ENCODE measurements at places on chromosomes 11 and 22.

GRCh38 chr11:27626938-27627586 lies 73.2 kb downstream of the BDNF start:
- no peak for DNase-seq

DNA sequence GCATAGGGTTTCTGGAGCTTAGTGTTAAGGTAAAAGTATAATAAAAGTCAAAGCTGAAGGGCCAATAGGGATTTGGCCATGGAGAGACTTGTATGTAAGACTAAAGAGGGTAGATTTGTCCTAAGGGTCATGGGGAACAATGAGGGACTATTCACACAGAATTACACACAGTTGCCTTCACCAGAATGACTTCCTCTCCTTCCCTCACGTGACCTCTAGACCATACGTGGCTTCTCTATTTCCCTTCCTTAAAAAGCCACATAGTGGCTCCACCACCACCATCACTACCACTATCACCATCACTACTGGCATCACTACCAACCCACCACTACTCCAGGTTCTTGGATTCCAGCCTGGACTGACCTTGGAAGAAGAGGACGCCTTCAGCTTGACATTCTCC lies 2.8 kb downstream of the HPX start:
- no peak for DNase-seq

DNA sequence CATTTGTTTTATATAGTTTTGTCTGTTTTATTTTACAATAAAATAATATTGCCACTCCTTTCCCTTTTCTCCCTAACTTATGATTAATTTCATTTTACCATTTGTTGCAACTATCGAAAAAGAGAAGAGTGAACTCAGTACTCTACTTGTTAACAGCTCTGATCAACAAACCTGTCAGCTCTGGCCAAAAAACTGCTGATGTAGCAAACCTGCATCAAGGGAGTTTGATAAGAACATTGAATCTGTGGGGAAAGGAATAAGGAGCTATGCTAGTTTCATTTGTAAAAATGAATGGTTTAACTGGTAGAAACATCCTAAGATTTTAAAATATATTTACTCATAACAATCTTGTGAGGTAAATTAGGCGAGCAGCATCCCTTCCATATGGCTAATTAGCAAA lies 42.9 kb downstream of the EIF4ENIF1 start:
- DNase-seq, result no peak

- peak; percentile 37 for DNase-seq
Measured at GRCh38 chr11:8277691-8278090, 14.0 kb upstream of the LMO1 start.

DNA sequence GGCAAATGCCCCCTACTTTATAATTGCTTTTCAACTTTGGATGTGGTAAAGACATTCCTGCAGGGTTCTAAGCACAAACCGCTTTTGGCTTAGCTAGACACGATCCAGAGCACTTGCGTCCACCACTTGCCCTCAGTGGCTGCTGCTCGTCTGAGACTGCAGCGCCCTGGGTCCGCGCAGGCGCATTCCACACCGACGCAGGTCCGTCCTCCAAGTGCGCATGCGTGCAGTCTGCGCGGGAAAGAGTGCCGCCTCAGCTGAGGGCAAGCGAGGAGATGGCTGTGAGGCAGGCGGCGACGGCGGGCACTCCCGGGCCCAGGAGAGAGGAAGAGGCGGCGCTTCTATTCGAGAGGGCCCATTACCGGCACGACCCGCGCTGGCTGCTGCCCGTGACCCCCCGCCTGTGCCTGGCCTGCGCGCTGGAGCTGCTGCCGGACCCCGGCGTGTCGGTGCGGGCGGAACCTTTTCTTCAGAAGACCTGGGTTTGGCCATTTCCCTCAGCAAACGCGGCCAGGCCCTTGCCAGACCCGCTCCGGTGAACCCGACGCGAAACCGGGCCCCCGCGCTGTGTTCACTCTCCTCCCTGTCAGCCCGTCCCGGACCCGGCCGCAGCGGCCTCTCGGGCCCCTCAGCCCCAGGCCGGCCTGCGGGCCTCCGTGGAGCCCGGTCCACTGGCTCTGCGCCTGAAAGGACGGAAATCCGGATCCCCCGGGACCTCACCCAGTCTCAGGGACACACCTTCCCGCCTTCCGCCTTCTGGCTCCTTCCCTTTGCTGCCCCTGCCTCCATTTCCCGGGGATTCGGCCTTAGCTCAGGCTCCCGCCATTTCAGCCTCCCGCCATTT lies at the start of gene MEI1:
Gene MEI1, plus strand, starts transcription at position 240 of the 844 bp plus-strand sequence. Its CDS starts 36 bp downstream, at position 276.
- DNase-seq, result peak; percentile 67

DNA sequence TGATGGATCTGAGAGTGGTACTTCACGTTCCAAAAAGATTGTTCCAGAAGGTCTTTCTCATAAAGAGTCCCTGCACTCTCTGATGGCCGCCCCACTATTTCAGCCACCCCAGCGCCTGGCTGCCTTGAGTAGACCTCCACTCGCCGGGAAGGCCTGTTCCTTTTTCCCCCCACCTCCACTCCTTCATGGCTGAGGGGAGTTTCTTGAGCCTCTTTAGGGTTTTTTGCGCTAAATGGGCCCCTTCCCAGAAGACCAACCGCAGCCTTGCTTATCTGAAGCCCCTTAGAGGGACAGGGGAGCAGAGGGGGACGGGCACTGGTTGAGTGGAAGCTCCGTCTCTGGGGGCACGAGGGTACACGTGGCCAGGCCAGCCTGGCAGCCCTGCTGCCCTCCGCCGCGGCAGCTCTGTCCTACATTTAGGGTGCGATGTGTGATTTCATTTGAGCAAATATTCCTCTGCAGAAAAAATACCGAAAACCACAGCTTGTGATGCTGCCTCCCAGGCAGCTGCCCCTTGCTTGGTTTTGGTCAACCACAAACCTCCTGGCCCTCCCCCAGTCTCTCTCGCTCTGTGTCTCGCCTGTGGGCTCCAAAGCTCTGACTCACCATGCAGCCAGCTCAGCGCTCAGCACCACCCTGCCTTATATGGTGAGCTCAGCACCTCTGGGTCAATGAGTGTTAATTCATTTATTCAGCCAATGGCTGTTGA lies 88.7 kb downstream of the TP53I11 start:
- DNase-seq, result peak; percentile 70

DNA sequence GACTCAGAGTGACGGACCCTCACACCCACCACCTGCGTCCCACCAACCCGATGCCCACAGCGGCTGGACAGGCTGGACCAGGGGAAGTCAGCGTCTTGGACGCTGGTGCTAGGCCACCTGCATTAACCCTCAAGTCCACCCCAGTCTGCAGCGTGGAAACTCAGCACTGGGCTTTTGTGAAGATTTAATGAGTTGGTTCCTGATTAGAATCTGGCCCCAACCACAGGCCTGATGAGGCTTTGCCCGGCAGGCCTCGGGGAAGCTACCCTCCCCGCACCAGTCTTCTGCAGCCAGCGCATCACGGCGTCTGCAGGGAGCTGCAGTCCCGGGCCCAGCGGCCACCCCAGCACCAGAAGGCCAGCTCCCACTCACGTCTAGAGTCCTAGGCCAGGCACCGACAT lies 101.0 kb downstream of the BRD1 start:
- no peak for DNase-seq

DNA sequence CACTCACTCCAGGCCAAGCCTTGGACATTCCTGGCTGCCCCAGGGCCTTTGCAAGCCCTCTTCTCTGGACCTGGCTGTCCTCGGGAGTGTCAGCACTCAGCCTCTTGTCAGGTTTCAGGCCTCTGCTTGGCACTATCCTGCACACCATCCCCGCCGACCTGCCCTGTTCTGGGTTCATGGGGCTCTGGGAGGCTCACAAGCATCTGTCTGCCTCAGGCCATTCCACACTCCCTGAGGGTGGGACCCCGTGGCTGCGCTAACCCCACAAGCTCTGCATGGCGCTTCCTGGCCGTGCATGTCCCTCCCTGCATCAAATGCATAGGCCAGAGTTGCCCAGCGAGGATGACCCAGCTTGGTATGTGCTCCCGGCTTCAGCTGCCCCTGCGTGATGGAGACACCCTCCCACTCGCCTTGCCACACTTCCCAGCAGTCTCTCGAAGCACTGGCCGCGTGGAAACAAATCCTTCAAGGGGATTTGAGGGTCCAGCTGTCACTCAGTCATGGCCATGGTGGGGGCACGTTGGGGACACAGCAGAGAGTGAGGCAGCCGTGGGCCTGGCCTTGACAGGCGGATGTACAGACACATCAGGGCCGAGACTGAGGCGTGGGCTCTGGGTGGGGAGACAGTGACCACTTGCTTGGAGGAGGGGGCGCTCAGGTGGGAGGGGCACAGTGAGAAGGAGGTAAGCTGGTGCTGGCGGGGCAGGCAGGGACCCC lies 87.3 kb downstream of the KCNQ1 start:
- no peak for DNase-seq
